Esophagus squamous epithelium (tissue), 5 donors: ENCODE measurements at places on chromosomes 2 and 18. TPM values are rescaled to one million over a fixed set of nuclear protein-coding genes. Genes with fewer than 3 reads are reported as not detected.

DNA sequence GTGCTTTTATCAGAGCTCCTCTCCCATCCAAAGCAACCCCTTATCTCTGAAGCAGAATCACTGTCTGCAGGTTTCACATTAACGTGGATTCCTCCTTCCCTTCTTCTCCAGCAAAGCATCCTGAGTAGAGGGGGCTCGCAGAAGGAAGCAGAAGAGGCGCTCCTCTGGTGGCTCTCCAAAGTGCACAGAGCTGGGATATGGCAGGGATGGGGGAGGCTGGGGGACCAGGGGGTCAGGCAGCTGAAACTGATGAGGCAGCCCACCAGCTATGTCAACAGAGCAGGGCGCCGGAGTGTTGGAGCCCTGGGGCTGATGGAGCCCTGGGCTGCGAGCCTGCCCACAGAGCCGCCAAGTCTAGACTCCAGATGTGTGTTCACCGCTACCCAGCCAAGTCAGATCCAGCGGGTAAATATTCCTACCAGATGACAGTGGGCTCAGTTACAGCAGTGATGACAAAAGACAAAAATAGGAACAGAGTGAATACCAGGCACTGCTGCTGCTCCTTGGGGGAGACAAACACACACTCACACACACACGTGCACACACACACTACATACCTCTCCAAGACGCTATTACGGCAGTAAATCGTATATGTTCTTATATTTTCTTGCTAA, 678.3 kb upstream of the ID2 start:
- DNase-seq = no peak

- no peak for DNase-seq
Measured at GRCh38 chr2:74039611-74040010, 54.9 kb downstream of the TET3 start.

DNA sequence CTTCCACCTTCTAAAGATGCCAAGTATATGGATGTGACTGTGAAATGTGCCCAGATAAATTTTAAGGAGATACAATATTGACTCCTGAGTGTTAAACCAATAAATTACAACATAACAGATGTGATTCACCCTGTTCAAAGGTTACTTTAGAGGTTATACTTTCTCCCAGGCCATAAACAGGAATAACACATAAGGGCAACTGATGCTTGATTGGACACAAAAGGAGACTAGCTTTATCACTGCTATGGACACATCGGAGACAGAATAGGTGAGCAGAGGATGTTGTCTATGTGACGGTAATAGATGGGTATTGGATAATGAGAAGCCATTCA, 31.9 kb upstream of the SLC25A52 start:
- DNase-seq = no peak

GRCh38 chr2:113337809-113338208, 59.1 kb upstream of the PAX8 start:
- no peak for DNase-seq

DNA sequence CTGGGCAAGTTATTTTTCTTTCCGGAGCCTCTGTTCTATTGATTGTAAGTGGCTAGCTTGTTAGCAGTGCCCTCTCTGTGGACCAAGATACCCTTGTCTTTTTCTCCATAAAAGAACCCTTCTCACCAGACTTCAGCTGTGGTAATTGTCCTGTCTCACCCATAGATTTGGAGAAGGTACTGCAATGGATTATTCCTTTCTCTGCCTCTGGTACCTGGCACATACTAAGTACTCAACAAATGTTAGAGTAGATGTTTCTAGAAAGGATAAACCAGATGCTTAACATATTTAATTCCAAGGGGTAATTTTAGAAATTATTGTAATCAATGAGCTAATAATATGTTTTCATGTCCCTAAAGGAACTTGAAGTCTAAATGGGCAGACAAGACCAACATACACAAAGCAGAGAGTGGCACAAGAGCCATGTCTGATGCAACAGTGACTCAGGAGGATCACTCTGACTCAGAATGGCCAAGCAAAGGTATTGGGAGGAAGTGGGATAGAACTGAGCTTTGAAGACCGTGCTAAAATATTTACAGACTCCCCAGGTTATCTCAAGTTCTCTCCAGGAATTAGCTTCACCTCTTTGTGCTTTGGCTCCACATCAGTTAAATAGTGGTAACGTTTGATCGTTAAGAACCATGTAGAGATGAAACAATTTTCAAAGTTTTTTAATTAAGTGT, 129.7 kb upstream of the OSR1 start:
- no peak for DNase-seq

- DNase-seq = no peak
Measured at GRCh38 chr2:210162466-210163124, 8.6 kb downstream of the KANSL1L start.

DNA sequence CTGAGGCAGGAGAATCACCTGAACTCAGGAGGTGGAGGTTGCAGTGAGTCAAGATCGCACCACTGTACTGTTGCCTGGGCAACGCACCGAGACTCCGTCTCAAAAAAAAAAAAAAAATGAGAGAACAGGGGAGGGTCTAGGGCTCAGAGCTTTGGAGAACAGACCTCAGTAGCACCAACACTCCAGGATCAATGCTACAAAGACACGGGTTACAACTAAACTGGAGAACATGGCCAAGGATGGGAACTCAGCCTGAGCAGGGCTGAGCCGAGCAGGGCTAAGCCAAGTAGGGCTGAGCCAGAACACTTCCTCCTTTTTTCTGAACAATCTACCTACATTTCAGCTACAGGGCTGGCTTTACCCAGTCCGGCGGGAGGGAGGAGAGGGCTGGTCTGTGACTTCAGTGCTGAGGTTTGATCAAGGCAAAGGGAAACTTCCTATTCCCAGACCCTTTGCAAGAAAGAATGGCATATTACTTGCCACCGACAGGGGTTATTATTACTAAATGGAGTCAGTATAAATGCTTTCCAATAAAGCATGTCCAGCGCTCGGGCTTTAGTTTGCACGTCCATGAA, 2.9 kb upstream of the CASP8 start:
- DNase-seq = peak; percentile 16

GRCh38 chr18:32300914-32301313, 111.1 kb downstream of the MEP1B start:
- no peak for DNase-seq

DNA sequence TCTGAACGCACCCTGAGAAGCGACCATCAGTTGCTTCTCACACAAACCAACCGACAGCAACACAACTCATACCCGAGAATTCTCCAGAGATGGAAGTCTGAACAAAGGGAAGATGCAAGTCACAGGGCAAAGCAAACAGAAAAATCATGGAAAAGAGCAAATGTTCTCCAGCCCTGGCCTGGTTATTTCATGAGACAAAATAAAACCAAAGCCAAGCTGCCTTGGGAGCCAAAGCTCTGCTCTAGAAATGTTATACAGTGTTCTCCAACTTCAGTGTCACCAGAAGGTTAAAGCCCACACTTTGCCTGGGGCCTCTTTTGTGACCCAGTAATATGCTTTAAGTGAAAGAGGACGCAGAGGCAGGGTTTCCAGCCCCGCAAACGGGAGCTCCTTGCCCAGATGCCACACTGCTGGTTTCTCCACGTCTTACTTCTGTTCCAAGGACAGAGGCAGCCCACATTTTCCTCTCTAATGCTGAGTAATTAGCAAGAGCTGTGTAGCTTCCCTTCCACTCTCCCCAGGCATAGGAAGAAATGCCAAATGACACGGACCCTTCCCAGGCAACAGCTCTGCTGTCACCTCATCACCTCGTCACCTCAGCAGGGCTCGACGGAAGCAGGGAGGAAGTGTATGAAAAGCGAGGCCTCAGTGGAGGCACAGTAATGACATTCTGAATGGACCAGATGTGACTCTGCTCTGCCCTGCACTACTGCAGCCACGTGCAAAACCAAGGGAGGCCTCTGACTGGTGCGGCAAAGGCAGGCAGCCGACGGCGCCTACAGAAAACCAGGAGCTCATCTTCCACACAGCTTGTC, 64.7 kb downstream of the FBXO15 start:
- no peak for DNase-seq

- DNase-seq = no peak
Measured at GRCh38 chr2:32064021-32064601, 755 bp downstream of the SPAST start.

GRCh38 chr18:30277676-30278075, 764.9 kb downstream of the DSC3 start:
- DNase-seq = no peak

- DNase-seq = no peak
Measured at GRCh38 chr2:45684756-45685155, 33.3 kb downstream of the PRKCE start.

DNA sequence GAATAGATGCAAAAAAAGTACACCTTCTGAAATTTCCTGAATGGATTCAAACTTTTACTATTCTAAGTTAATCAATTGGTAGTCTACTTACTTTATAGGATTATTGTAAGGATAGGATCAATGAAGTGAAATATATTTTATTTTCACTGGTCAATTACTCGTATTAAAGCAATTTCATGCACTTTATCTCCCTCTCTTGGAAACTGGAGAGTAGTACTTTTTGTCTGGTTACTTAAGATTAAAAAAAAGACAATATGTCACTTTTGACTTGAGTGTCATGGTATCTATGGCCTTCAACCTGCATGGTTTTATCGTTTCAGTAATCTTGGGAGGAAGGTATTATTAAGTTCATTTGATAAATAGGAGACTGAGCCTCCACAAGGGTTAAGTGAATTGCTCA, 1.0 kb upstream of the KYNU start:
- DNase-seq = no peak

DNA sequence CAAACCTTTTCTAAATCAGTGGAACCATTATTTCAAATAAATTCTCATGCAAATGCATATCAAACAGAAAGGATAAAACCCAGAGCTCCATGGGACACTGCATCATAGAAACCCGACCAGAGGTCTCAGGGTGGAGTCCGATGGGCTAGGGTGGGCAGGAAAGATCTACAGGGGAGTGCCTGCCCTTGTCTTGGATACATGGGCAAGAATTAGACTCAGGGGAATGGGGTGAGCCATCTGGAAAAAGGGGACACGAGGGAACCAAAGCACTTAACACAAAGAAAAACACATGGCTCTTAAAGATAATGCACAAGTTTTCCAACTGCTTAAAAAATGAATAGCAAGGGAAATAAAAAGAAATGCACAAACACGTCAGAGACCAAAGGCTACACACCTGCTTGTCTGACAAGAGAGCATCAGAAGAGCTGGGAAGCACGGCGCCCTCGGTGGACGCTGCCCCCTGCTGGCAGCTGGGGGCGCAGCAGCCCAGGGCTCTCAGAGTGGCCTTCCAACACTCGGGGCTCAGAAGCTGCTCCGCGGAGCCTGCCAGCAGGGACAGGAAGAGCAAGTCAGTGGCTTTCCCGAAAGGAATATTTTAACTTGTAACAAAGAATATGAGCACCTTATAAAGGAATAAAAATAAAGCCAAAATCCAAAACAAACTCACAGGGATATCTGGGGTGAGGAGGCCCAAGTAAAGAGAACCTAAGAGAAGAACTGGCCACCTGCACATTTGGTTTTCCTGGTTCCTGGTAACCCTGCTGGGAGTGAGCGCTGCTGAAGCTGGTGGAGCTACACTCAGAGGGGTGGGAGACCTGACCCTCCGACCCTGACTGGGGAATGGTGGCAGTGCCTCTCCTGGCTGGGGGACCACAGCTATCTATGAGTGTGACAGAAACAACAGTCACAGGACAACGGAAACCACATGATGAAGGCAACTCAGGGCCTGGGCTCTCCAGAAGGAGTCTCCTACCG, 54.5 kb downstream of the SIGLEC15 start:
- no peak for DNase-seq

PAIP2B gene
- 6.5 TPM for total RNA-seq

ALPG gene
- not detected for total RNA-seq

IL36RN gene
- 5.0 TPM for total RNA-seq

DYSF gene
- total RNA-seq = 2.4 TPM

ERBB4 gene
- total RNA-seq = 0.35 TPM

APLF gene
- 9.5 TPM for total RNA-seq
